ENCODE measurements at places on chromosomes 4 and X. TPM values are rescaled to one million over a fixed set of nuclear protein-coding genes. Genes with fewer than 3 reads are reported as not detected.

Gene RASSF6
- 1.3 TPM for total RNA-seq

Gene HS3ST1
- 11.9 TPM for total RNA-seq

Gene ARSD
- total RNA-seq, result 22.7 TPM

Gene GBA3
- total RNA-seq, result not detected

Gene KLHL4
- 4.4 TPM for total RNA-seq

DNA sequence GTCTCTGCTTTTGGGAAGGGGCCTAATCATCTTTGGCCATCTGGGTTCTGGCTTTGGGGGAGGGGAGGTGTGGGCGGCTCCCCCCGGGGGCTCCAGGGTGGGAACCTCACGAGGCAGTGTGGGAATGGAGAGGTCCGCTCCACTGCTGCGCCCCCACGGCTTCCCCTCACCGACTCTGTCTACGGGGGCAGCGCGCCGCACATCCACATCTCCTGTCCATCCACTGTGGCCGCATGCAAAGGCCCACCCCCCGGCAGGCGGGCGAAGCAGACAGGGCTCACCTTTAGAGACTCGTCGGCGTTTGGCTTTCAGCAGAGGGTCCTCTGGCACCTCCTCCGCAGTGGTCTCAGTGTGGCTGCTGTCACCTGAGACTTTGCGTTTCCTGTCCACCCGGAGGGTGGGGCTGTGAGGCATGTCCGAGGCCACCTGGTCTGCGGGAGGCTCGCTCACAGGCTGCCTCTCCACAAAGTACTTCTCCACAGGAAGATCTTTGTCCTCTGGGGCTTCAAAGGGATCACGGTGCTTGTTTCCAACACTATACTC is 33.6 kb downstream of the BCOR start:
- no peaks in the 10 kb centered on the region for H3K4me1 ChIP-seq
- no peak overlapping the region for H3K4me3 ChIP-seq
- no peak for DNase-seq
- H3K36me3 ChIP-seq, result peaks cover 48% of the 10 kb centered on the region
- H3K27ac ChIP-seq, result no peak overlapping the region

DNA sequence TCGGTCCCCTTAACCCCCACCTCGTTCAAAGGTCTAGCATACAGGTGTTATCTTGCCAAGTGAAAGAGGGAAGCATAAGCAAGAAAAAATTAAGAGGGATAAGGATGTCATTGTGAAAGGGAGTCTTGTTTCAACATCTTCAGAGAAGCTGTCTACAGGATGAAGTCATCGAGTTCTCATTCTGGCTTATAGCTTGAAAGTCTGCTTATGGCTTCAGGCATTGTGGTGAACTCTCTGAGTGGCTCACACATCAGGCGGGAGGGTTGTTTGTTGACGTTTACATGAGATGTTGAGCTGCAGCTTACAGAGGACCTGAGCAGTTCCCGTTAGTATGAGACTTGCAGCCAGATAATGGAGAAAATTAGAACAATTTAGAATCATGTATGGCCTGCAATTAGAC is 16.6 kb downstream of the MAGEA9B start:
- H3K27me3 ChIP-seq, result no peaks in the 10 kb centered on the region
- DNase-seq, result no peak
- H3K4me1 ChIP-seq, result no peaks in the 10 kb centered on the region
- no peak overlapping the region for H3K27ac ChIP-seq

DNA sequence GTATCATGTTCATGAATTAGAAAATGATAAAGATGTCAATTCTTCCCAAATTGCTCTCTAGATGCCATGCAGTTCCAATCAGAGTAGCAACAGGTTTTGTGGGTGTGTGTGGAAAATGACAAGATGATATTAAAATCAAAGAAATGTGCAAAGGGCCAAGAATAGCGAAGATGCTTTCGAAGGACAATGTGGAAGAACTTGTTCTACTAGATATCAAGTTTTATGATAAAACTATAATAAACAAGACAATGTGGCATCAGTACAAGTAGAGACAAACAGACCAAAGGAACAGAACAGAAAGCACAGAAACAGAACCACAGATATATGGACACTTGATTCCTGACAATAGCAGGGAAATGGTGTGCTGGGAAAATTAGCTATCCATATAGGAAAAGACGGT is 9.0 kb downstream of the TAB3 start:
- no peaks in the 10 kb centered on the region for H3K36me3 ChIP-seq
- DNase-seq, result no peak
- no peak overlapping the region for H3K27ac ChIP-seq

DNA sequence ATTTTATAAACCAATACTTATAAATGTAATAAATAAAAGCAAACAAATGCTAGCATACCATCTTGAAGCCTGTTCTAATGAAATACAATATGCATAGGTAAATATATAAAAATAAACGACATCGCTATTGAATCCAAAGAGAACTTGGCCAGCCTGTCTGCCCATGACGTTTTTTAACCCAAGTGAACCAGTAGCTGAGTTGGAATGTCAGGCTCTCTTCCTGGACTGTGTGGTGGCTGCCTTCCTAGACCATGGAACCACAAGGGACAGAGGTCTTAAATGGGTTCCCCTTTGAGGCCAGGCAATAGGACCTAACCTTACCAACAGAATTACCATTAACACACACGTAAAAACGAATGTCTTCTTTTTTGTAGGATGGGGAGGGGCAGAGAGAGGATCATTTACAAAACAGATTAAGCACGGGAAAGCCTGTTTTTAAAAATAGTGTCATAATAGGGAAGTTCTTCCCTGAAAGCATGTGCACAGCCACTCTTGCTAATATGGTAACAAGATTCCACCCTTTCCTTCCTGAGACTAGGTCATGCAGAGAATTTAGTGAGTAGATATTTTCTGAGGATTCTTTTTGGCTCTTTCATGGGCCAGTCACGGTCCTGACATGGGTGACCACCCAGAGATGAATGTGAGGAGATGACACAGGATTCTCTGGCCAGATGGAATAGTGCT is 69.4 kb upstream of the ACSL1 start:
- H3K27ac ChIP-seq, result no peak overlapping the region
- DNase-seq, result no peak
- H3K36me3 ChIP-seq, result no peaks in the 10 kb centered on the region
- no peaks in the 10 kb centered on the region for H3K4me1 ChIP-seq

DNA sequence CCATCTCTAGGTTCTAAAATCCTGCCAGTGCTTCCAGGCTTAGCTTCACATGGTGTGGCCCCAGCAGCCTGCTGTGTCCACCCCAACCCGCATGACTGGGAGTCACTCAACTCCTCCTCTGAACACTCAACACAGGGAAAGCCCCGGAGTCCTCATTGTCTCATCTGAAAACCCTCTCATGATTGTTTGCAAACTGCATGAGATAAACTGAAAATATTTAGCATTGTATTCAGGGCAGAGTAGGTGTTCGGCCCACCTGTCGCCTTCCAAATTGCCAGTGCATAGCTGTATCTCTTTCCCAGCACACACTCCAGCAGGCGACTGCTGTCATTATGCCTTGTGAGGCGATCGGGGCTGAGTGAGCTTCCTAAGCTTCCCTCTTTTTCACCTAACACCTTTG is 76.7 kb upstream of the SORBS2 start:
- no peak overlapping the region for H3K4me3 ChIP-seq
- no peaks in the 10 kb centered on the region for H3K27me3 ChIP-seq
- H3K36me3 ChIP-seq, result no peaks in the 10 kb centered on the region
- no peak overlapping the region for H3K27ac ChIP-seq
- H3K4me1 ChIP-seq, result no peaks in the 10 kb centered on the region
- no peak for DNase-seq

DNA sequence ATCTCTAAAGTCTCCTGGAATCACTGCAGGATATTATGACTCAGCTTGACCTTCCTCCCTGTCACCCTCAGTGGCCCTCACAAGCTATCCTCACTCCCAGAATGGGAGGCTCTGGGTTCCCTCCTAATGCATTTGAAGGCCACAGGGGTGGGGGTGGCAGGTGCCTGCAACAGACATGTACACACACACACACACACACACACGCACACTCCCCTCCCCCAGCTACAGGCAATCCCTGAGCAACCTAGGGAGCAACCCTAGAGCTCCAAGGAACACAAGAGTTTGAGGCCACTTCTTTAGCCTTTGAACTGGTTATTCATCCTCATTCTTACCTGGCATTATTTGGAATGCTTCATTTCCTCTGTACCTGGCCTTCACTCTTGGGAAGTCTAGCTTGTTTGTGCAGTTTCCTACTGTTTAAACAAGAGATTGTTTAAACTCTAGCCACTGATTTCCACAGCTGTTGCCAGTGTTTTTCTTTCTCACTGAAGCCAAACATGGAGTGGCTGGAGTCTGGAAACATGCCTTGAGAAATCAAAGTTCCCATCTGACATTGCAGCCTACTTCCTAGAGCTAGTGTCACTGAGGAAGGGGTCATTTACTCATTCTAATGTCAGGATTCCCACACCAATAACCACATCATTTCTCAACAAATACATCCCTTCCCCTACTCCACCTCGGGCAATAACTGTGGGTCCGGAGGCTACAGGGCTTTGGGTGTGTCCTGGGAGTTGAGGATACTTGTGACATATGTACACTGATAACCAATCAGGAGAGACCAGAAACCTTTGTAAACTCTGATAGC is 37.7 kb downstream of the MAOA start:
- peaks cover 16% of the 10 kb centered on the region for H3K4me1 ChIP-seq
- H3K4me3 ChIP-seq, result no peak overlapping the region
- DNase-seq, result peak; percentile 34
- no peak overlapping the region for H3K27ac ChIP-seq
- H3K27me3 ChIP-seq, result peaks cover 3% of the 10 kb centered on the region

DNA sequence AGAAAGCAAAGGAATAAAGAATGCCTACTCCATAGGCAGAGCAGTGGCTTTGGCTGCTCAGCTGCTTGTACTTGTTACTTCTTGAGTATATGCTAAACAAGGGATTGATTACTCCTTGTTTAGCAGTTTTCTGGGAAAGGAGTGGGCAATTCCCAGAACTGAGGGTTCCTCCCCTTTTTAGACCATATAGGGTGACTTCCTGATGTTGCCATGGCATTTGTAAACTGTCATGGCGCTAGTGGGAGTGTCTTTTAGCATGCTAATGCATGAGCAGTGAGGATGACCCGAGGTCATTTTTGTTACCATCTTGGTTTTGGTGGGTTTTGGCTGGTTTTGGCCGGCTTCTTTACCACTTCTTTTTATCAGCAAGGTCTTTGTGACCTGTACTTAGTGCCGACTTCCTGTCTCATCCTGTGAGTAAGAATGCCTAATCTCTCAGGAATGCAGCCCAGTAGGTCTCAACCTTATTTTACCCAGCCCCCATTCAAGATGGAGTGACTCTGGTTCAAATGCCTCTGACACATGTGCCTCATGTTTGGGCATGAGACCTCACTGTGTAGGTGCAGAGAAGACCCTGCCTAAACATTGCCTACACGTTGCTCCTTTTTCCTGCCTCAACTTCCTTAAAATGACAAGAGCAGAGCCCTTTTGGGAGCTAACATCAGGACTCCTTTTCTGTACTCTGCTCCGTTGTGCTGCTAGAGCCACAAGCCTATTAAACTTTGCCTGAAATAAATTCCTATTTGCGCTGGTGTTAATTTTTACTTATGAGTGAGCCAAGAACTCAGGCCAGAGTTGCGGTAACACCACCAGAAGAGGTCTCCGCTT is 21.0 kb upstream of the UBA6 start:
- DNase-seq, result no peak
- H3K27ac ChIP-seq, result no peak overlapping the region
- H3K4me3 ChIP-seq, result no peak overlapping the region
- H3K36me3 ChIP-seq, result peaks cover 16% of the 10 kb centered on the region
- H3K4me1 ChIP-seq, result no peaks in the 10 kb centered on the region
- no peaks in the 10 kb centered on the region for H3K27me3 ChIP-seq

DNA sequence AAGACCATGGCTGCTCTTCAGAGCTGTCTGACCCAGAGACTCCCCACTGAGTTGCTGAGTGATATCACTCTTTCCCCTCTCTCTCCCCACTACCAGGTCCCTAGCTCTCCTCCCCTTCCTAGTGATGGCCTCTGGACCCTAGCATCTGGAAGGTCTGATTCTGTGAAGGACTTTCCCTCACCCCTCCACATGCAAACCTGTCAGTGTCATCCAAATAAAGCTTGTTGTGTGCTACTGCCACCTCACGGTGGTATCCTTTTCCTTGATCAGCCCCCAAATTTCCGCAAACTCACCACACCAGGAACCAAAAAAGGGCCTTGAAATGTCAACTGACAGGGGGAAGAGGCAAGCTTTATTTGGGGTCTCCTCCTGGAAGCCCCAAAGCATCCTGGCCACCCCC is 500.2 kb downstream of the IDS start:
- no peak overlapping the region for H3K27ac ChIP-seq
- no peak for DNase-seq
- no peaks in the 10 kb centered on the region for H3K4me1 ChIP-seq
- no peaks in the 10 kb centered on the region for H3K27me3 ChIP-seq

GRCh38 chr4:10925996-10926395 is 241.4 kb upstream of the CLNK start:
- no peak overlapping the region for H3K27ac ChIP-seq
- no peaks in the 10 kb centered on the region for H3K36me3 ChIP-seq
- DNase-seq, result no peak
- no peaks in the 10 kb centered on the region for H3K27me3 ChIP-seq
- no peaks in the 10 kb centered on the region for H3K4me1 ChIP-seq

GRCh38 chr4:172514801-172515200 is 653.8 kb upstream of the GALNT7 start:
- H3K27me3 ChIP-seq, result no peaks in the 10 kb centered on the region
- no peaks in the 10 kb centered on the region for H3K4me1 ChIP-seq
- H3K4me3 ChIP-seq, result no peak overlapping the region
- H3K27ac ChIP-seq, result no peak overlapping the region
- DNase-seq, result no peak

DNA sequence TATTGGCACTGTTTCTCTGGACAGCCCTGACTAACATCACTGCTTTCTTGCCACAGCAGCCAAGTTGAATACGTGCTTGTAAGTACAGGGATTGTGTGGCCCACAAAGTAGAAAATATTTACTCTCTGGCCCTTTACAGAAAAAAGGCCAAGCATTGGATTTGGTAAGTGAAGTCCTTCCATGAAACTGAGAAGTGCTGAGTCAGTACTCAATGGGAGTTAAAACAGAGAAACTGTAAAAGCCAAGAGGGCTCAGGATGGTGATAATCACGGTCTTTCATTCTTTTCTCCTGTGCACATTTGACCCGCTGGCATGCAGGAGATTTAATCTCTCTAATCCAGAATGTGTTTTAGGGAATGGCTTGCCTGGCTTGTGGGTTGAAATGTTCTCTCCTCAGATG is 46.1 kb downstream of the TBL1X start:
- H3K4me1 ChIP-seq, result no peaks in the 10 kb centered on the region
- no peak for DNase-seq
- H3K27ac ChIP-seq, result no peak overlapping the region
